ENCODE measurements at places on chromosomes 2 and 18.

DNA sequence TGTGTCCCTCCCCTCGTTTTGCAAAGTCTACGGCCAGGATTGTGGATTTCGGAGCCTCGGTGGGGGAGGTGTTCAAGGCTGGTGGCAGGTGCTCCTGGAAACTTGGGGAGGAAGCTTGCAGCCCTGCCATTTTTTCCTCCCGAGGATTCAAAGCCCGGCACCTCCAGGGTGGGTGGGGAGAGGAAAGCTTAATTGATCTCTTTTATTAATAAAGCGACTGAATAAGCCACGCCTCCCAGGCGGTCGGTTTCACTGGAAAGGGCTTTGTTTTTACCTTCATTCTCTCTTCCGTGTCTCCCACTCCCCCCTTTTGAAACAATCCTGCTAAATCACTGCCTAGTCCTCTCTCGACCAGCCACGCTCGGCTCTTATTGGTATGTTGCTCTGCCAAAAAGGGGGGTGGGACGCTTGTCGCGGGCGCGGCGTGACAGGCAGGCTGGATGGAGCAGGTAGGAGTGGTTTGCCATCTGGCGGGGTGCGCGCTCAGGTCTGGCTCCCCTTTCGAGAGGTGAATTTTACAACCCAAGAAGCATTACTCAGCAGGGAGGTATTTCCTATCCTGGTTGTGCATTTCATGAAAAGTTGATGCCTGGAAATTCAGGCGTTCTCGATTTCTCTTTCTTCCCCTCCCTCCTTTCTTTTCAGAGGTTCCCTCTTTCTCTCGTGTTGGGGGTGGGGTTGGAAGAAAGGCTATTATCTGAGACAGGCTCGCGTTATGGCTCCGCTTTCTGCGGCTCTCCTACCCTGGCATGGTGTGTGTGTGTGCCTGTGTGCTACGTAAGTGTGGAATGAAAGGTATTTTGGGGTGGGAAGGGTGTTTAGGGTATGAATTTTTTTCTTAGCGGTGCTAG is 1.4 kb downstream of the NEDD4L start:
- DNase-seq = no peak

- DNase-seq = no peak
Observed at GRCh38 chr18:43680096-43680495, 402.8 kb upstream of the SYT4 start.

GRCh38 chr2:158726911-158727592 is 68.1 kb upstream of the DAPL1 start:
- no peak for DNase-seq

GRCh38 chr2:110888411-110888810 is 156.0 kb downstream of the ACOXL start:
- DNase-seq = no peak

DNA sequence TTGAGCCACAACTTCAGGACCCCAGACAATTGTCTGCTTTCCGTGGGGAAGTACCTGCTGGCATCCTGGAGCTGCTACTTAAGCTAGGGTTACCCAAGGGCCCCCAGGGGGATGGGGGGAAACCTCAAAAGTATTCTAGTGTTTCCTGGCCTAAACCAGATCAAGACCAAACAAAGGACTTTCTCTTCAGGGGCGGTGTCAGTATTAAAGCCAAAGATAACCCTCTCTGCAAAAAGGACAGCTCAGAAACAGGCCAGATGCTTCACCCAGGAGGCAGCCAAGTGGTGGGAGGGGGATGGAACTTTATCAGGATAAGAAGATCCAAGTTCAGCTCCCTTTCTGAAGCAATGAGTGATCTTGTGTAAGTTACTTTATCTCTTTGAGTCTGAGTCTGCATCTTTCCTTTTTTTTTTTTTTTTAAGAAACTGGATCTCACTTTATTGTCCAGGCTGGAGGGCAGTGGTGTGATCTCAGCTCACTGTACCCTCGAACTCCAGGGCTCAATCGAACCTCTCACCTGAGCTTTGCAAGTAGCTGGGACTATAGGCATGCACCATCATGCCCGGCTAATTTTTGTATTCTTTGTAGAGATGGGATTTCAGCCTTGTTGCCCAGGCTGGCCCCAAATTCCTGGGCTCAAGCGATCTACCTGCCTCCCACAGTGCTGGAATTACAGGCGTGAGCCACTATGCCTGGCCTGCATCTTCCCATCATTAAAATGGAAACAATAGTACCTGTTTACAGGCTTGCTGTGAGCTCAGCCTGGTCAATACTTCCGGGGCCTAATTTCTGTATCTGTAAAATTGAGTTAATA is 151.8 kb upstream of the PTPRM start:
- DNase-seq = no peak

- DNase-seq = no peak
Observed at GRCh38 chr2:229686122-229686919, 28.0 kb downstream of the DNER start.

DNA sequence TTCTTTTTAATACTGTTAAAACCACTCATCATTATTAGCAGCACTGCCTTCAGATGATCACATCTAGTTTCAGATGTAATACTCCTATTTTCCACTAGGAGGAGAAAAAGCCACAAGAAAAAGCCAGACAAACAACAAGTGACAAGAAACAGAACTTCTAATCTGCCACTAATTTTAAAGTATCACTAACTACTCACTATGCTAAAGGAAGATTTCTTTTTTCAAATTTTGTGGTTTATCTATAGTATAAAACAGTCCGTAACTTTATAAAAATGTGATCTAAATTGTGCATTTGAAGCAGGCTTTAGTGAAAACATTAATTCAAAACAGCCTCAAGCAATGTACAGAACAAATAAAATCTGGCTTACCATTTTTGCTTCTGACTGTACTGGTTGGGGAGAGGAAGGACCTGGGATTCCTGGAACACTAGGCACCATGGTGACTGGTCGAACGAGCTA is 56.8 kb downstream of the ATF2 start:
- DNase-seq = no peak

GRCh38 chr2:170073288-170073687 is 104.7 kb upstream of the MYO3B start:
- DNase-seq = no peak

- DNase-seq = no peak
Observed at GRCh38 chr2:68483011-68483410, 15.6 kb downstream of the APLF start.

- no peak for DNase-seq
Observed at GRCh38 chr18:79850731-79851130, 53.0 kb downstream of the KCNG2 start.

DNA sequence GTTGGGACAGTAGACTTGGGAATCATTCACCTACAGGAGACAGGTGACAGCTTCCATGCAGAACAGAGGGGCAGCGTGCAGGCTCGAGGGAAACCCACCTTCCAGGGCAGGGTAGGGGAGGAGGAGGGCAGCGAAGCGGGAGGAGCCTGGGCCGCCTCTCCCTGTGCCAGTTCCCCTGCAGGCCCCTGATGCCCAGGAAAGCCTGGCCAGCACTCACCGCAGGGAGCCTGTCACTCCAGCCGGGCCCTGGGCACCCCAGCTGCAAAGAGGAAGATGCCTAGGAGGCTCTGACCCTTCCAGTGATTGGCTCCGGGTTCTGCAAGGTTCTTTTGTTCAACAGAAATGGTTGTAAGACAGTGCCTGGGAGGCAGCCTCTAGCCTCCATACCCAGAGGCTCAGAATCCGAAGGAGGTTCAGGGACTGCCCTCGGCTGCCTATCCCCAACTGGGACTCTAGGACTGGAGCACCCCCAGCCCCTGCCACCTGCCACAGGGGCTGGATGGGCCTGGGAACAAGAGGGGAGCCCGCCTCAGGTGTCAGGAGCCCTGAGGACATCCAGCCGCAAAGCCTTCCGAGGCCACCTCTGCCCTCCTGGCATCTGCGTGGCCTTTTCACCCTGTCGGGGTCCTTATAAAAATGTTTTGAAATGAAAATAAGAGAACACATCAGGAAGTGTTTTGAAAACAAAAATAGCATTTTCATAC is 103.2 kb downstream of the PTGR3 start:
- DNase-seq = no peak

DNA sequence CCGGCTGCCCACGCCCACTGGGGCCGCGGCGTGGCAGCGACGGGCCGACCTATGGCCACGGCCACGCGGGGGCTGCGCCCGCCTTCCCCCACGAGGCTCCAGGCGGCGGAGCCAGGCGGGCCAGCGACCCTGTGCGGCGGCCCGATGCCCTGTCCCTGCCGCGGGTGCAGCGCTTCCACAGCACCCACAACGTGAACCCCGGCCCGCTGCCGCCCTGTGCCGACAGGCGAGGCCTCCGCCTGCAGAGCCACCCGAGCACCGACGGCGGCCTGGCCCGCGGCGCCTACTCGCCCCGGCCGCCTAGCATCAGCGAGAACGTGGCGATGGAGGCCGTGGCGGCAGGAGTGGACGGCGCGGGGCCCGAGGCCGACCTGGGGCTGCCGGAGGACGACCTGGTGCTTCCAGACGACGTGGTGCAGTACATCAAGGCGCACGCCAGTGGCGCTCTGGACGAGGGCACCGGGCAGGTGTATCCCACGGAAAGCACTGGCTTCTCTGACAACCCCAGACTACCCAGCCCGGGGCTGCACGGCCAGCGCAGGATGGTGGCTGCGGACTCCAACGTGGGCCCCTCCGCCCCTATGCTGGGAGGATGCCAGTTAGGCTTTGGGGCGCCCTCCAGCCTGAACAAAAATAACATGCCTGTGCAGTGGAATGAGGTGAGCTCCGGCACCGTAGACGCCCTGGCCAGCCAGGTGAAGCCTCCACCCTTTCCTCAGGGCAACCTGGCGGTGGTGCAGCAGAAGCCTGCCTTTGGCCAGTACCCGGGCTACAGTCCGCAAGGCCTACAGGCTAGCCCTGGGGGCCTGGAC is 253.2 kb downstream of the GLI2 start:
- no peak for DNase-seq

GRCh38 chr2:193891023-193891422 is 1696.3 kb upstream of the TMEFF2 start:
- no peak for DNase-seq

- no peak for DNase-seq
Observed at GRCh38 chr2:58291726-58292438, 50.8 kb upstream of the FANCL start.

DNA sequence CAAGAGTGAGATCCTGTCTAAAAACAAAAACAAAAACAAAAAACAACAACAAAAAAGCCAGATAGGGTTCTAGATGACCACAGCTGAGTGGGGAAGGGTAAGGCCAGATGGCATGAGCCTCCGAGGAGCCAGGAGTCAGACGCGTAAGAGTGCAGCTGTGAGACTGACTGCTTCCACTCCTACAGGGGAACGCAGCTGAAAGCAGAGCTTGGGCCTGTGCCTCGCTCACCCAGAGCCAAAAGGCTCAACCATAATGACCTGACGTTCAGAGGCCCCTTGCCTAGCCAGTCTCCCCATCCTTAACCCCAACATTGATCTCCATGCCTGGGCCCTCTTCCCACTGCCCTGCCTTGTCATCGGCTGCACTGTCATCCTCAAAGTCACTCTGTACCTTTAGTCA is 26.5 kb upstream of the NCL start:
- no peak for DNase-seq

DNA sequence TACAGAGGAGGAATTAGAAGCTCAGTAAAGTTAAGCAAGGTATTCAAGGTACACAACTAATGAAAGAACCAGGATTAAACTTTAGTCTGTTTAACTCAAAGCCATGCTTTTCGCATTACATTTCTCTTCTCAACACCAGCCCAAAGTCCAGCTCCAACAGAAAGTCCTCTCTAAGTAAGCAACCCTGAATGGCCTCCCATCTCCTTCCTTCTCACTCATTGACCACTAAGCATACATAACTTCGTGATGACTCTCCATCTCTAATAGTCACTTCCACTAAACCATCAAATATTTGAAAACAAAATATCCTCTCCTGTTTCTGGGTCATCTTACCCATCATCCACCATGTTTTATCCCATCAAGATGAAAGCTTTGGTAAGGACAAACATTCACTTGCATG is 219.8 kb downstream of the RAD51AP2 start:
- DNase-seq = no peak

GRCh38 chr2:238866656-238867277 is 18.9 kb downstream of the TWIST2 start:
- DNase-seq = no peak

GRCh38 chr18:63539904-63540510 is 2.2 kb upstream of the SERPINB12 start:
- no peak for DNase-seq

- no peak for DNase-seq
Observed at GRCh38 chr2:218168016-218168415, 1.3 kb upstream of the CXCR1 start.
